ENCODE measurements at places on chromosomes 7 and 10.

DNA sequence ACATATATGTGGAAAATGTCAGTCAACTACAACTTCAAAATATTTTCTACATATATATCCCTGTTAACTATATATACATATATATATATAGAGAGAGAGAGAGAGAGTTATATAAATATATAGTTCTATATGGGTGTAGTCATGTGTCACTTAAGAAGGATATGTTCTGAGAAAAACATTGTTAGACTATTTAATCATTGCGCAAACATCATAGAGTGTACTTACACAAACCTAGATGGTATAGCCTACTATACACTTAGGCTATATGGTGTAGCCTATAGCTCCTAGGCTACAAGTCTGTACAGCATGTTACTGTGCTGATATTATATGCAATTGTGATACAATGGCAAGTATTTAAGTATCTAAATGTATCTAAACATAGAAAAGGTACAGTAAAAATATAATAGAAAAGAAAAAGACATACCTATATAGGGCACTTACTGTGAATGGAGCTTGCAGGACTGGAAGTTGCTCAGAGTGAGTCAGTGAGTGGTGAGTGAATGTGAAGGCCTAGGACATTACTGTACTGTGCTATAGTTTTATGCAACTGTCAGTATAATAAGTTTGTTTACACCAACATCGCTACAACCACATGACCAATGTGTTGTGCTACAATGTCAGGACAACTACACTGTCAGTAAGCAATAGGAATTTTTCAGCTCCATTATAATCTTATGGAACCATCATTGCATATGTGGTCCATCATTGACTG, 18.0 kb upstream of the FGL2 start:
- DNase-seq: no peak

GRCh38 chr10:84333864-84334451, 5.6 kb downstream of the CCSER2 start:
- DNase-seq: no peak

- no peak for DNase-seq
These were observed 104.7 kb downstream of the CPXM2 start for GRCh38 chr10:123786896-123787295.

GRCh38 chr10:31594347-31594873, 275.4 kb downstream of the ZEB1 start:
- DNase-seq: no peak

- DNase-seq: no peak
These were observed 15.5 kb downstream of the RPP38 start for GRCh38 chr10:15112657-15113056.

- DNase-seq: no peak
These were observed 9.7 kb downstream of the ABCA13 start for GRCh38 chr7:48180981-48181380.

DNA sequence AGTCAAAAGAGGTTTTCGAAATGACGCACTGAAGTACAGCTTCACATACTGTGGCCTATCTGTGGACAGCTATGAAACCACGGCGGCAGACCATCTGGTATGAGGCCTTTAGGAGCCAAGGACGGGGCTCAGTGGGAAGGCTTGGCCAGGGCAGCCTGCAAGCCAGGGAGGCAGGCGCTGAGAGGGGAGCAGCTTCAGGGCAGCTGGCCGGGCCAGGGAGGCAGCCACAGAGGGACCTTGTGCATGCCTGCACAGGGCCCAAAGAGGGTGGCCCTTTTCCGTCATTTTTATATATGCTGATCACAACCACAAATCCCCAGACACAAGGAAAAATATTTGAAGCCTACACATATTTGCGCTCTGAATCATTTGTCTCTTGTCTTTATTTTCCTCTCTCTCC, 13.5 kb downstream of the CALD1 start:
- peak; percentile 73 for DNase-seq

DNA sequence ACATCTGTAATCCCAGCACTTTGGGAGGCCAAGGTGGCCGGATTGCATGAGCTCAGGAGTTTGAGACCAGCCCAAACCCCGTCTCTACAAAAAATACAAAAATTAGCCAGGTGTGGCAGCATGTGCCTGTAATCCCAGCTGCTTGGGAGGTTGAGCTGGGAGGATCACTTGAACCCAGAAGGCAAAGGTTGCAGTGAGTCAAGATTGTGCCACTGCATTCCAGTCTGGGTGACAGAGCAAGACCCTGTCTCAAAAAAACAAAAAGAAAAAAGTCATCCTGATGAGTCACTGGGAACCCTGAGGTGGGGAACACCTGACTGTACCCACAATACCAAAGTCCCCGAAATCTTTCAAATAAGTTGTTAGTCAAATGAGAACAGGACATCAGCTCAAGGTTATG, 80.0 kb downstream of the NEBL start:
- no peak for DNase-seq

DNA sequence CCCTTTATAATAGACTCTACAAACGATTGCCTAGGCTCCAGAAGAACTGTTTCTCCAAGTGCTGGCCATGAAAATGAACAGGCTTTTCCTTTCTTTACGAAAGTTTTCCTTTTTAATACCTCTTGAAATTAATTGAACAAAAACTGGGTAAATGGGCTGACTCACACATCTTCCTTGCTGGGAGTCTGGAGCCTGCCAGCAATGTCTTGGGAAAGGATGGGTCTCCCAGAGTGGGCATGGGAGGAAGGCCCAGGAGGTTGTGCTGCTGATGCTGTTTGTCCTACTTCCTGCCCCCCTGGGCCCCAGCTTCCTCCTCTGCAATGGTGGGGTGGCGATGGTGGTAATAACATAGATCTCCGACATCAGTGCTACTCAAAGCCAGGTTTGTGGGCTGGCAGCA, 174.1 kb downstream of the RPS24 start:
- no peak for DNase-seq

DNA sequence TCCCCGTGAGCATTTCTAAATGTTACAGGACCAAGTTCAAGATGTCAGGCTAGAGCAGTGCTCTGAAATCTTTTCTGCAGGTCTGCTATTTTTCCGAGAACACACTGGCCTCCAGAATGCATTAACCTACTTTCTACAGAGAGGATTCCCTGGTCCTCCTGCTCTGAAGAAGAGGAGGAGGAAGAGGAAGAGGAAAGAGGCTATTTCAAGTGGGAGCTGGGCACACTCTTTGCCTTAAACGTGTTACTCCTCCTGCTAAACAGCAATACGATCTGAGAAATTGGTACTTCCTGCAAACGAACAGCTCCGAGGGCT, 157.4 kb downstream of the FRMD4A start:
- no peak for DNase-seq

- DNase-seq: no peak
These were observed 123.8 kb upstream of the STARD3NL start for GRCh38 chr7:38054199-38054598.

GRCh38 chr10:28661035-28661434, 16.3 kb upstream of the BAMBI start:
- no peak for DNase-seq
